Motor neuron (in vitro differentiated cells): ENCODE measurements at places on chromosomes 1 and 21. TPM values are rescaled to one million over a fixed set of nuclear protein-coding genes. Genes with fewer than 3 reads are reported as not detected.

DNA sequence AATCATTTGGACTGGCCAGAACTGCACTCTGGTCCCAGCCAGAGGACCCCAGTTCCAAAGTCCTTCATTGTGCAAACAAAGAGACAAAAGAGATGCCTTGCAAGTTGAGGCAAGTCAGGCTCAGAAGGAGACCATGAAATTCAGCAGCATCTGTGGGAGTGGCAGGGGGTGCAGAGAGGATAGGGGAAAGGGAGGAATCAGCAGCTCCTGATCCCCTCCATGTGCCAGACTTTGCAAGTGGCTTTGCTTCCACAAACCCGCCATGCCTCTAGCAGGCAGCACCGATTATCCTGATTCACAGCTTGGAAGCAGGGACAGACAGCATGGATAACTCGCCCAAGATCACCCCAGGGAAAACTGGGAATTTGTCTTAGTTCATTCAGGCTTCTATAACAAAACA lies 2.1 kb upstream of the CAPN9 start:
- no peak for ATAC-seq

GRCh38 chr1:230237009-230237370 lies 170.0 kb downstream of the GALNT2 start:
- ATAC-seq, result no peak

RPE65 gene
- total RNA-seq, result 1.2 TPM in 2 replicates

TSPAN1 gene
- total RNA-seq, result 0.87 and 1.3 TPM in 2 replicates

PTCH2 gene
- 1.9 and 3.0 TPM in 2 replicates for total RNA-seq

DNA sequence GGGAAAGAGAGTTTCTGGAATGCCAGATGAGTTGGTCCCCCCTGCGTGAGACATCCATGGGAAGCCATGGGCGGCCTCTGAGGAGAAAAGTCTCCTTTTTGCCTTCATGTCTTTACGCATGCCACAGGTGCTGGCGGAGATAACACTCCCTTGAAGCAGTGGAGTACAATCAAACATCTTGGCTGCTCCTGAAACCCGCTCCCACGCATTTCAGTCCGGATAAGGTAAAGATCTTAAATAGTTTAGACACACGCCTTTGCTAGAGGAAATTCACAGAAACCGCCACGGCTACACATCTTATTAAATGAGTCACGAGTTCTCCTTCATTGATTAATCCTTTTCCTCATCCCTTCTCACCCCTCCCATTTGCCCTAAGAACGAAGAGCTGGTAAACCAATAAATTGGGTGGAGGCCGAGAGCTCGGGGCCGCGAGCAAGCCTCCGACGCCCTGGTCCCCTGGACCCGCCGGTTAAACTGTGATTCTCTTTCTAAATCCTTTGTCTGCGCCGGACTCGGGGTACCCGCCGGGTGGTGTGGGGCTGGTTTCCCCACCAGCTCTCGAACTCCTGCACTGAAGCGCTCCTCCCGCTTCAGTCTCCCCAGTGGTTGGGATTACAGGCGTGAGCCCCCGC lies 6.6 kb upstream of the ZNF669 start:
- ATAC-seq, result no peak

GRCh38 chr1:174417921-174418320 lies 29.8 kb upstream of the GPR52 start:
- no peak for ATAC-seq

CHD5 gene
- total RNA-seq, result 18.4 and 22.5 TPM in 2 replicates
